Substantia nigra (tissue), 51 donors: ENCODE measurements at places on chromosomes 7 and 10.

DNA sequence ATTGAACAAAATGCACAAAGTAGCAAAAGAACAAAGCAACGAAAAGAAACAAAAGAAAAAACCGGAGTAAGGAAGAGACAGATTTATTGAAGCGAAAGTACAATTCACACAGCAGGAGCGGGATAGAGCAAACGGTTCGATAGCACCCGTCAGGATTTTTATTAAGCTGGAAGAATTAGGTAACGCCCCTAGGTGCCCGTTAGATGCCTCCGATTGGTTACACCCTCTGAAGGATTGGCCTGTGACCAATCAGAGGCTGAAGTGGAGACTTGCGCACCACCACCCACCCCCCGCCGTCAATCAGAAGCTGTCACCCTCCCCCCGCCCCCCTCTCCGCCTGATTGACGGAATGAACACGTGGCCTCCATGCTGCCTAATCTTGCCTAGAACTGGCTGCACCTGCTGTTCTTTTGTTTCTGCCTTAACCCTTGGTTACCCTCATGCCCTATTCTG is 16.8 kb downstream of the OCM2 start:
- no peak for DNase-seq

DNA sequence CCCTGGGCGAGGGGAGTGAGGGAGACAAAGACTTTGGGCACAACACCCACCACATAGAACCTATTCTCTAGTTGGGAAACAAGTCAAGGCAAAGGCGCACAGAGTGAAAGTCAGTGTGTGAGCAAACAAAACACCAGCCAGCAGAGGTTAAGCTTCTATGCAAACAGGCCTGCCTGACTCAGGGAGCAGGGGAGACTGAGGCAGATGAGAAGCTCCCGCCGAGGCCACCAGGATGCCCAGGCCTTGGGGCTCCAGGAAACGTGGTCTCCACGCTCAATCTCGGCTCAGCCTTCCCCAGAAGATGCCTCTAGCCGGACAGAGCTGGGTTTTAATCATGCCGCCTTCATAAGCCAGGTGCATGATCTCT is 74.1 kb upstream of the KCNMA1 start:
- no peak for DNase-seq

DNA sequence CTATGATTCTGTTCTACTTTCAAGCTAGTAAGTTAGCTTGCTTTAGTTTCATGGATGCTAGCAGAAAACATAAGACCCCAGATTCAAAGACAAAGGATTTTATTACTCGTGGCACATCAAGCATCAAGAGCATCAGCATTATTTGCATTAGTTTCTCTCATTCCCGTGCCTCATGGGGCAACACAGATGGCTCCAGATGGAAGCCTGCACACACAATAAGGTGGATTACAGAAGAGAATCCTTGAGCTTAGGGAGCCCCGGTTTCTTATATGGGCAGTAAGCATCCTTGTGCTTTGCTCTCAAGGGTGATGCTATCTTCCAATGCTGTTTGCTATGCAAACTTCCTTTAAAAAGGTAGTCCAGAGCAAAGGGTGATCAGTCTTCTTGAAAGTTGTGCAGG is 10.7 kb upstream of the CAPZA2 start:
- no peak for DNase-seq

GRCh38 chr10:102994531-102995295 is 76.6 kb downstream of the CNNM2 start:
- no peak for DNase-seq

- no peak for DNase-seq
Measured at GRCh38 chr7:38863601-38864291, 45.2 kb downstream of the VPS41 start.
